Bronchus fibroblast of lung (primary cell): ENCODE measurements at places on chromosomes 3 and 15. TPM values are rescaled to one million over a fixed set of nuclear protein-coding genes. Genes with fewer than 3 reads are reported as not detected.

Gene STRA6
- 0.17 and 0.30 TPM in 2 replicates for total RNA-seq

Gene UBXN7
- total RNA-seq = 5.4 and 6.1 TPM in 2 replicates

Gene OR5H14
- not detected in 2 replicates for total RNA-seq

Gene P2RY12
- total RNA-seq = not detected in 2 replicates

Gene KIF15
- total RNA-seq = 14.4 and 15.5 TPM in 2 replicates

Gene NOX5
- 0.15 TPM in 1 of 2 replicates, not detected in the other for total RNA-seq
